ENCODE measurements at places on chromosomes 16 and 17.

DNA sequence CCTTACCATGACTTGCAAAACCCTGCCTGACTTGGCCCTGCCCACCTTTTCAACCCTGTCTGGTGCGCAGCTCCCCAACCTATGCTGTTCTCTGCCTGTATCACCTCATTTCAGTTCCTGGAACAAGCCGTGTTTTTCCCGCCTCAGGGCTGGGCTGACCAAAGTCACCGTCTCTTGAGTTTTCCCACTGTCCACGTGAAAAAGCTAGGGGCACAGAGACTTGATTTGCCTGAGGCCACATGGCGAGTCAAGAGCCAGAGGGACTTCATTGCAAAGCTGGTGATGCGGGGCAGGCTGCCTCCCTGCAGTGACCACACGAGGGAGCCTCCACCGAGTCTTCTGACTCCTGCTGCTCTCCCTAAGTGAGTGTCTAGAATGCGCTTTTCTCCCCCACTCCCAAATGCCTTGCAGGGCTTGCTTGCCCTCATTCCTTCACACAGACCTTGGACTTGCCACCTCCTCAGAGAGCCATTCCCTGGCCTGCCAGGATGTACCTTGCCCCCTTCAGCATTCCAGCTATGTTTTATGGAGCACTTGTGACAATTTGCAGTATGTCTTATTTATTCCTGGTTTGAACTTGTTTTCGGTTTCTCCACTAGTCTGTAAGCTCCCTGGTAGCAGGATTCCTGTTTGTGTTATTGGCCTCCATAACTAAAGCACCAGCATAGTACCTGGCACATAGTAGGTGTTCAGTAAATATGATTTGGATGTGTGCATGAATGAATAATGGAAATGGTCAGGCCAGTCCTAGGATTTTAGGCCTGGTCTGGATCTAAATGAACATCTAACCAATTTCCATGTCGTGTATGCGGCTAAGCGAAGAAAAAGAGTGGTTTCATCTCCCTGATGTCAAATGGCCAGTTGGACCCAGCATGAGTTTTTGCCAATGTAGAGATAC lies 252.3 kb downstream of the SNX29 start:
- DNase-seq, result peak; percentile 54

GRCh38 chr16:75226550-75227360 lies 8.0 kb downstream of the CTRB1 start:
- no peak for DNase-seq

GRCh38 chr17:21028192-21028591 lies 14.6 kb downstream of the USP22 start:
- DNase-seq, result no peak

DNA sequence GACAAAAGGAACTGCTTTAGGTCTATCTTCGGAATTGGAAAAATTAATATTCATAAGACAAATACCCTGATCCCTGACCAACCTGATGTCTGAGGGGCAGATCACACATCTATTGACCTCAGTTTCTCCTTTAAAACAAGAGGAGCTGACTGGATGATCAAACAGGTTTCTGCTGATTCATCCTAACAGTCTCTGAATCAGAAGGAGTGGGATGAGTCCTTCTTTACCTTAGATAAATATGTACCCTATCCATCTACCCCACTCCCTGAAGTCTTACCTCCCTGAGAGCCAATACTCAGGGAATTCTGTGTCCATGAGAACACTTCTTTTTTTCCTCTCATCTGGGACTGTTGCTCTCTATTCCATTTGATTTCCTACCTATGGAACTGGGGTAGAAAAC lies 80.3 kb upstream of the CRHR1 start:
- no peak for DNase-seq

DNA sequence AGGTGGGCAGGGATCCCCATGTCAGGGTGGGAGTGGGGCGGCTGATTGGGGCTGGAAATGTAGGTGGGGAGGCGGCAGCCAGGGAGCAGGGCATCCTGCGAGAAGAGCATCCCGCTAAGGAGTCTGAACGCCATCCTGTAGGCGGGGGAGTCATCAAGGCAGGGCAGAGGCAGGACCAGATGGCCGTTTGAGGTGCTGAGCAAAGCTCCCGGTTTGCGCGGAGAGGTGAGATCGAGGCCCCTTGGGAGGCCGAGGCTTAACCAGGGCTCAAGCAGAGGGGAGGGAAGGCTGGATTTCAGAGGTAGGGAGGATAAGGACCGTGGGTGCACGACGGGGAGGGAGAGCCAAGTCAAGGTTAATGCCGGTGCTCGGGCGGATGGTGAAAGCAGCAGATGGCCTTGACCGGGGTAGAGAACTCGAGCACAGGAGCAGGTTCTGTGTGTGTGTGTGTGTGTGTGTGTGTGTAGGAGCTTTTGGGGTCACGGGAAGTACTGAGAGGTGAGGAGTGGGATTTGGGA lies 472 bp upstream of the NME2 start:
- DNase-seq, result no peak

DNA sequence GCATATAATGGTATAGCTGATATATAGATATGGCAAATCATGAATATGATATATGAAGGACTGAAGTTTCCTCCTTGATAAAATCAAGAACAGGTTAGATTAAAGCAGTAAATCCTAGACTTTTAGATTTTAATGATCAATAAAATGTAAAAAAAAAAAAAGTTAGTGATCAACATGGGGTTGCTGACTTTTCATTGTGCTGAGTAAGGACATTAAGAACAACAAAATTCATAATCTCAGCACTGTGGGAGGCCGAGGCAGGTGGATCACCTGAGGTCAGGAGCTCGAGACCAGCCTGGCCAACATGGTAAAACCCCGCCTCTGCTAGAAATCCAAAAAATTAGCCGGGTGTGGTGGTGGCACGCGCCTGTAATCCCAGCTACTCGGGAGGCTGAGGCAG lies 10.4 kb upstream of the CHD3 start:
- DNase-seq, result no peak

DNA sequence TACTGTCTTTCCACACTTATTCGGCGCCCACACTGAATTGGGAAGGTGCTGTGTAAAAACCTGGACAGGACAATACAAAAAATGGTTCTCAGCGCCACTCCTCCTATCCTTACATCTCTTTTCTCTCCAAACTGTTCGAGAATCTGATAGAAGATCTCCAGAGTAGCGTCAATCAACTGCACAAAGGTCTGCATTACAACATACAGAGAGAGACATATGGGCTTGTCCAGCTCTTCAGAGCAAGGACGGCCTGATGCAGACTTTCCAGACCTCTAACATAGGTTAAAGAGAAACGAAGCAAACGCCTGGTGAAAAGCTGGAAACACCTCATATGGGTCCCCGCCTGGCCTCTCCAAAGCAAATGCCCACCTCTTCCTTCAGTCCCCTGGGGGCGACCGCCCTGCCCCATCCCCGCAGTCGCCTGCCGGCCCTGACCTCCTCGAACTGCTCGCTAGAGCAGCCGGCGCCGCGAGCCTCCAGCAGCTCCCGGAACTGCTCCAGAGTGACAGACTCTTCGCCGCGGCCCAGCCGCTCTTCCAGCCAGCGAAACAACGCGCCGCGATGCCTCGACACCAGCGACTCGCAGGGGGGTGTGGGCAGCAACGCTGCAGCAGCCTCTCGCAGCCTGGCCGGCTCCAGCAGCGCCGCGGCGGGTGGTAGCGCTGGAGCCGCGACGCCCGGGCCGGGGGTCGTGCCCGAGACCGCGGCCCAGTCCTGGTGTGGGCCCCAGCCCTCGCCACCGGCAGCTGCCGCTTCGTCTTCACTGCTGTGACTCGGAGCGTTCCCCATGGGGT lies 526 bp downstream of the ZZEF1 start:
- DNase-seq, result peak; percentile 34

DNA sequence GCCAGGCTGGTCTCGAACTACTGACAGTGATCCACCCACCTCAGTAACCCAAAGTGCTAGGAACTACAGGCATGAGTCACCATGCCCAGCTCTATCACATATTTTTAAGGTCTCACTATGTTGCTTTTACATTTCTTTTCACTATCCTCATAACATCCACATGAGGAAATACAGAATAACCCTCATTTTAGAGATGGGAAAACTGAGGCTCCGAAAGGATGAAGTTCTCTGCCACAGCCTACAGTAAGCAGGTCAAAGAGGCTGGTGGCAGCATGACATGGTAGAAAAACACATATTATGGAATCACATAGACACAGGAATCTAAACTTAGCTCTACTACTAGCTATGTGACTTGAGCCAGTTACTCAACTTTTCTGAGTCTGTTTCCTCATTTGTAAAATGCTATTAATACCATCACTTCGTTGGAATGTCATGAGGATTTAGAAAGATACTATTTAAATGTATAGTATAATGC lies 32.2 kb downstream of the APPBP2 start:
- DNase-seq, result no peak

GRCh38 chr17:71441098-71441497 lies 679.7 kb upstream of the SOX9 start:
- peak; percentile 97 for DNase-seq

DNA sequence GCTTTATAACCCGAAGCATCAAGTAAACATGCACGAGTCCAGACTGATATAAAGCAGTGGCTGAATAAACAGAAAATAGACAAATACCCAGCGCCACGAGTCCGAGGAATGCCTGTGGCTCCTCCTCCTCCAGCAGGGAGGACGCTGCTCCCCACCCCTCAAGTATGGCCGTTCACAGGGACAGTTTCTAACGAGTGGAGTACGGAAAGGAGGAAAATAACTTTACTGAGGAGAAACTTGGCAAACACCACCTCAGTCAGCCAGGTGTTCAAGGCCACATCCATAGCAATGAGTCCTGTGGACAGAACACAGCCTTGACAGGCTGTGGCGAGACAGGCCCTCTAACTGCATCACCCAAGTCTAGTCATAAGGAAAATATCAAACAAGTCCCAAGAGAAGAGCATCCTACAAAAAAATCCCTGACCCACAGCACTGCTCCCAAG lies 9.2 kb downstream of the ZDHHC7 start:
- peak; percentile 65 for DNase-seq

GRCh38 chr17:34820248-34820801 lies 140.9 kb downstream of the CCT6B start:
- no peak for DNase-seq

DNA sequence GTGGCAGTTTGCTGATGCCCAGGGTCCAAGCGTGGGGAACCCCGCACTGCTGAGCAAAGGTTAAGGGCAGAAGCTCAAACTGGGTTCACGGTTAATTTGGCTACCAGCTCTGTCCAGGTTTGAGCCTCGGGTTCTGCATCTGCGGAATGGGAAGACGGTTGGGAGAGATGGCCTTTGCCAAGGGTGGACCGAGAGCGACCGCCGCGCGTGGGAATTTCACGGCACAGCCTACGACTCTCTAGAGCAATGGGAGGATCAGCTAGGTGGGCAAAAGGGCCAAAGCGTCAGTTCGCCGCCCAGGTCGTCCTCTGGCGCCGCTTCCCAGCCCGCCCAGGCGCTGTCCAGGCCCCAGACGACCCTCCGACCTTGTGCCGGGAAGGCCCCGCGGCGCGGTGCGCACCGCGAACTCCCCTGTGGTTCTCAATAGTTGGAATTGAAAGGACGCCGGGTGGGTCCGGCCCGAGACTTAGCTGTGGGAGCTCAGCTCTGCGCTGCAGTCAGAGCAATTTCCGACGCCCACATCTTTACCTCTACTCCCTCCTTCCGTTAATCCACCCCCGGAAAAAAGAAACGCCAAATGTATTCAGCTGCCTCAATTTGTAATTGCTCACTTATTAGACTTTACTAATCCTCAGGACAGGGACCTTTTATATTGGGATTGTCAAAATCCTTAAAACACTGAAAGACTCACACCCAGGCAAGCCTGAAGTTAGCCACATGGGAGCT lies 2.5 kb upstream of the HS3ST3B1 start:
- no peak for DNase-seq

- DNase-seq, result no peak
These were observed 24.6 kb upstream of the RPH3AL start for GRCh38 chr17:376936-377863.

GRCh38 chr17:39579318-39580081 lies 28.2 kb downstream of the NEUROD2 start:
- no peak for DNase-seq

DNA sequence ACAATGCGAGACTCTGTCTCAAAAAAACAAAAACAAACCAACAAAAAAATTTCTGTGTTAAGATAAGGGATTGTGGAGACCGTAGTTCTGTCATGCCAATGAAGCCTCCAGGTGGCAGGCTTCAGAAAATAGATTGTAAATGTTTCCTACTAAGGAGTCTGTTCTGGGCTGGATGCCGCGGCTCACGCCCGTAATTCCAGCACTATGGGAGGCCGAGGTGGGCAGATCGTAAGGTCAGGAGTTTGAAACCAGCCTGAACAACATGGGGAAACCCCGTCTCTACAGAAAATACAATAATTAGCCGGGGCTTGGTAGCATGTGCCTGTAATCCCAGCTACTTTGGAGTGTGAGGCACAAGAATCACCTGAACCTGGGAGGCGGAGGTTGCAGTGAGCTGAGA lies 4.4 kb upstream of the SNX29 start:
- DNase-seq, result no peak

- DNase-seq, result no peak
These were observed 543.3 kb downstream of the WWOX start for GRCh38 chr16:78642621-78643285.

DNA sequence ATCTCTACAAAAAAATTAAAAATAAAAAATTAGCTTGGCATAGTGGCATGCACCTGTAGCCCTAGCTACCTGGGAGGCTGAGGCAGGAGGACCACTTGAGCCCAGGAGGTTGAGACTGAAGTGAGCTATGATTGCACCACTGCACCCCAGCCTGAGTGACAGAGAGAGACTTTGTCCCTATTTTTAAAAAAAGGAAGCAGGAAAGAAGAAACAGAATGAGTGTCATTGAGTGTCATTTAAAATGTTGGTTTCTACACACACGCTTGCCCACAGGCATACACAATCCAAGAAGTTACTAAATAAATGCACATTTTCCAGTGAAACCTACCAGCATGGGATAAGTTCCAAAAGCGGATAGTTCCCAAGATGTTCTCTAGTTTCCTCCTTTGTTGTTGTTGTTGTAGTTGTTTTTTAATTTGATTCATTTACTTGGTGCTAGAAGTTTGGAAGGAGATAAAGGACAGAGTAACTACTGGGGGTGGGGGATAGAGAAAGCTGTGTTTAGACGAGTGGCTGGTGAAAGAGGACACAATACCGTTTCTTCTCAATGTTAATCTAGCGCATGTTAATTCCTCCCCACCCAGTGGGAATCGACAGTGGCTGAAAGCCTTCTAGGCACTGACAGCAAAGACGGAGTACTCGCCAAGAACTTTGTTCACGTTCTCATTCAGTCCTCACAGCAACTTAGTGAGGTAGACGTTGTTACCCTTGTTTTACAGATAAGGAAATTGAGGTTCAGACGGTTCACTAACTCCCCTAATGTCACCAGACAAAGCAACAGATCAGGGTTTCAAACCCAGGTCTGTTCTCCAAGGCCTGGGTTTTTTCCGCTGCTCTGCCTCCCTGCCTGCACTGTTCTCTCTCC lies 17.3 kb downstream of the MRPS23 start:
- peak; percentile 4 for DNase-seq

GRCh38 chr17:39153599-39154051 lies 2.2 kb upstream of the PLXDC1 start:
- peak; percentile 91 for DNase-seq

GRCh38 chr16:50809561-50809960 lies 67.7 kb downstream of the CYLD start:
- no peak for DNase-seq

- peak; percentile 82 for DNase-seq
These were observed at the start of gene VAC14 for GRCh38 chr16:70800781-70801480. Gene VAC14, minus strand, starts transcription at chr16:70801158. Its CDS starts 258 bp downstream, at chr16:70800900.

All from fibroblast of lung (primary cell).